PC-3 (cell line): ENCODE measurements at places on chromosomes 12 and 14.

DNA sequence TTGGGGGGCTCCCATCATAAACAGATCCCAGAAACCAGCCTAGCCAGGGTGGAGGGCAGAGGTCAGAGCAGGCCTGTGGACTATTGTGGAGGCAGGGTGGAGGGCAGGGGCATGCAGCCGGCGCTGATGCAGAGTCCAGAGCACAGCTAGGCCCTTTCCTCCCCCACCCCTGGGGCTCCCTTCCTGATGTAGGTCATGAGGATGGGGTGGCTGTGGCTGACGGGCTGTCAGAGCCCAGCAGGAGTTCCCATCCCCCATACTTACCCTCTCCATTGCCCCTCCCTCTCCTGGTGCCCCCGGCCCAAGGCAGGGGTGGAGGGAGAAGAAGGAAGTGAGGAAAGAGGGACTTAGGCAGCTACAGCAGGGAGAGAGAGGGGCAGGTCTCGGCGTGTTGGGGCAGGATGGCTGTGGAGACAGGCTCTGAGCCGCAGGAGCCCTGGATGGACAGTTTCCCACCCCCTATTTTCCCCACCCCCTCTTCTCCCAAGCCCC is 5.7 kb upstream of the ZNF385A start:
- H3K4me1 ChIP-seq: peaks cover 15% of the 10 kb centered on the region
- H3K27ac ChIP-seq: no peak overlapping the region

DNA sequence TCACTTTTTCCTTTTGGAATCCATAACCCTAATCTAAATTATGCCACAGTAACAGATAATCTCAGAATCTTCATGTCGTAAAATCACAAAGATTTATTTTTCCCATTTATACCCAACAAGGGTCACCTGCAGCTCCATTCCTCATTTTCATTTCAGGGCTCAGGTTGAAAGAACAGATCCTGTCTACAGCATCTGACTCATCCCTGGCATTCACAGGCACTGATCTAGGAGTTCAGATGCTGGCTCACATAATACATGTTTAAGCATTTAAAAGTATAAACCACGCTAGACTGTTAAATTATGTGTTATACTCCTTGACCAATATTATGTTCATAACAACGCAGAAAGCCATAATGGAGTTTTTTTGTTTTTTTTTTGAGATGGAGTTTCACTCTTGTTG is 58.3 kb downstream of the STON2 start:
- H3K27me3 ChIP-seq: no peaks in the 10 kb centered on the region
- H3K27ac ChIP-seq: no peak overlapping the region
- no peaks in the 10 kb centered on the region for H3K36me3 ChIP-seq
- no peak overlapping the region for H3K4me3 ChIP-seq
- H3K4me1 ChIP-seq: peaks cover 8% of the 10 kb centered on the region
- DNase-seq: no peak

- H3K4me3 ChIP-seq: no peak overlapping the region
- H3K4me1 ChIP-seq: peaks cover 20% of the 10 kb centered on the region
- no peaks in the 10 kb centered on the region for H3K27me3 ChIP-seq
- no peaks in the 10 kb centered on the region for H3K36me3 ChIP-seq
Observed at GRCh38 chr12:127419111-127419510, 847.9 kb upstream of the TMEM132C start.

GRCh38 chr14:90184571-90185266 is 71.6 kb upstream of the PSMC1 start:
- H3K36me3 ChIP-seq: no peaks in the 10 kb centered on the region
- H3K27ac ChIP-seq: no peak overlapping the region
- no peak overlapping the region for H3K4me3 ChIP-seq
- peaks cover 11% of the 10 kb centered on the region; the same call in 1 of the 2 replicates for H3K27me3 ChIP-seq
- H3K4me1 ChIP-seq: no peaks in the 10 kb centered on the region
- no peak for DNase-seq
